ENCODE measurements at places on chromosomes 3 and 15.
A peak's percentile ranks its signal among the peaks of the same experiment; 100 is the strongest.

DNA sequence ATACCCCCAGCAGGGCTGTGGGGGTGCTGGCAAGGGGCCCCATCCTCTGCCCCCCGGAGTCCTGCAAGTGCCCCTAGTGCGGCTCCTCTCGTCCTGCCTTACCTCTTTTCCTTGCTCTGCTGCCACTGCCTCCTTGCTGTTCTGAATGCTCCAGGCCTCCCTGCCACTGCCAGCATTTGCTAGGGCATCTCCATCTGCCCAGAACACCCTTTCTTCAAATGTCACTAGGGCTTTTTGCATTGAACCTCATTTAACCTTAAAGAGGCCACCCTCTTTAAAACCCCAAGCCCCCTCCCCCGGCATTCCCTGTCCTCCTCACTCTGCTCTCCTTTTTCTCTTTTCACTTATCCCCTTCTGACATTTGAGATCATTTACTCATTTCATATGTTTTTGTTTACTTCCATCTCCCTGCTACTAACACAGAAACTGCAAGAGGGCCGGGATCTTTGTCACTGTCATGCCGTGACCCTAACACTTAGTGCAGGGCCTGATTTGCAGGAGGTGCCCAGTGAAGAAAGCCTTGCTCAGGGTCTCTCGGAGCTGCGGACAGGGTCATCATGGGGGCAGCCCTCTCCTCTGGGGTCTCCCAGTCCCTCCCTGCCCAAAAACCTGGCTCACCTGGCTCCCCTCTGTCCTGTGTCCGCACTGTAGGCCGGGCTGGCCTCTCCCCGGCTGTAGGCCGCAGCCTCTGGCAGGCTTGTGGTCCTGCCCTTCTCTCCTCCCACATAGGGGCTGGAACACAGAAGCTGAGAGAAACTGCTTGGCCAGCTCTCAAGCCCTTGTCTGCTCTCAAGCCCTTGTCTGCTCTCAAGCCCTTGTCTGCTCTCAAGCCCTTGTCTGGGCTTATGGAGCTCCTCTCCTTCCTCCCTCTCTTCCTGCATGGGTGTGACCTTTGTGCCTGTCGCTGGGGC lies at the start of gene ACOX2:
ACOX2 (minus strand) TSS at position 690 of the 911 bp plus-strand sequence. CDS start 2,084 bp downstream, outside the sequence.
- no peak for DNase-seq
- no peaks in the 10 kb centered on the region for H3K27me3 ChIP-seq
- H3K4me3 ChIP-seq: no peak within 1 kb of the TSS
- peaks cover 7% of the 10 kb centered on the region for H3K4me1 ChIP-seq
- H3K27ac ChIP-seq: no peak within 1 kb of the TSS
- no peaks in the 10 kb centered on the region for H3K36me3 ChIP-seq

DNA sequence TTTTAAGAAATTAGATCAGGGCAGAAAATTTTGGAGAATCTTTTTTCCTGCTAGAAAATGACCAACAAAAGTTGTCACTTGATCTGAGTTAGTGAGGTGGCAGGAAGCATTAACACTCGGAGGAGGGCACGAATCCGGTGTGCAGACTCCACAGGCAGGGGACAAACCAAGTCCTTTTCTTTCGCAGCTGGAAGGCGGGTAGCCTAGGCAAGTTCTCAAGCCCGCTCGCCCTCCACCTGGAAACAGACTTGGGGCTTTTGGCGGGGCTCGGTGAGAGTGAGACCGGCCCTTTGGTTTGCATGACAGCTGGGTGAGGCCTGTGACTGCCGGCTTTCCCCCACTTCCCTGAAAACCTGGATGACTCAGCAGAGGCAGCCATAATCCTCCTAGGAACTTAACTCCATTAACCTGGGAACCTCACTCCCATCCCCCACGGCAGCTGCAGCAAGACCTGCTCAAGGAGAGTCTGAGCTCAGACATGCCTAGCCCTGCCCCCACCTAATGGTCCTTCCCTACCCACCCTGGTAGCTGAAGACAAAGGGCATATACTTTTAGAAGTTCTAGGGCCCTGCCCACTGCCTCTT lies 134.8 kb downstream of the MFSD1 start:
- H3K4me1 ChIP-seq: no peaks in the 10 kb centered on the region
- DNase-seq: no peak
- peaks cover 2% of the 10 kb centered on the region for H3K36me3 ChIP-seq
- no peak overlapping the region for H3K4me3 ChIP-seq
- no peak overlapping the region for H3K27ac ChIP-seq

- H3K4me1 ChIP-seq: no peaks in the 10 kb centered on the region
- H3K27ac ChIP-seq: no peak overlapping the region
- H3K27me3 ChIP-seq: no peaks in the 10 kb centered on the region
- no peak for DNase-seq
Measured at GRCh38 chr3:25679642-25680302, 15.1 kb upstream of the TOP2B start.

DNA sequence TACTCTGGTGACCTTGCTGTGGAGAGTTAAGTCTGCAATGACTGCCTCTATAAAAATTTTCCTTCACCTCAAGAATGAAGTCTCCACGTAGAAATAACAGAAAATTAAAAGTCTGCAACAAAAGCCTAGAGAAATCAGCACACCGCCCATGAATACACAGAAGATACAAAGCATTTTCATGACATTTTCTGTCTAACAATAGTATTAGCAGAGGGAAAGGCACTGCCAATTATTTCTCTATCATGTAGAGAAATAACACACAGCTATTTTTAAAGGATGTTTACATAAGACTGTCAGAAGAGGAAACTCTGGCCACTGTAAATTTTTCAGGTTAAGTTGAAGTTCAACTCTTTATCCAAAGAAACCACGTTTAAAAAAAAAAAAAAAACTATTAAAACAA lies 80.8 kb downstream of the GSK3B start:
- DNase-seq: no peak
- no peak overlapping the region for H3K27ac ChIP-seq
- no peaks in the 10 kb centered on the region for H3K27me3 ChIP-seq
- peaks cover 4% of the 10 kb centered on the region for H3K36me3 ChIP-seq
- H3K4me3 ChIP-seq: no peak overlapping the region

GRCh38 chr3:59115364-59116232 lies 65.8 kb upstream of the CFAP20DC start:
- no peak for DNase-seq
- peak overlapping the region; percentile 52 for H3K4me3 ChIP-seq

DNA sequence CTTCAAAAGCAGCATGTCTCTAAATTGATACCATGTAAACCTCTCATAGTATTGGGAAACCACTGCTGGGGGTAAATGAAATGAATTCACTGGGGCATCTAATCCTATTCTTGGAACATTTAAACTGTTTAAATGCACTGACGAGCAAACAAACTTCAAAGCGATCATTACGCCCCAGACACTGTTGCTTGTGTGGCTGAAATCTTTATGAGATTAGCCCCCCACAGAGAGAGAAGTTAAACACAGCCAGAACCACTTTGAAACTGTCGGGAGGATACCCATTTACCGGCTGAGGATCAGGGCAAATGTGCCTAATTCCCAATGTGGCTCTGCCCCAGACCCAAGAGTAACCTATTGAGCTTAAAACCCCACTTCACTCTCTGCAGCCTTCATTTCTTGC lies 308.4 kb upstream of the CDIN1 start:
- H3K27me3 ChIP-seq: no peaks in the 10 kb centered on the region
- no peaks in the 10 kb centered on the region for H3K4me1 ChIP-seq
- no peak for DNase-seq
- no peaks in the 10 kb centered on the region for H3K36me3 ChIP-seq

DNA sequence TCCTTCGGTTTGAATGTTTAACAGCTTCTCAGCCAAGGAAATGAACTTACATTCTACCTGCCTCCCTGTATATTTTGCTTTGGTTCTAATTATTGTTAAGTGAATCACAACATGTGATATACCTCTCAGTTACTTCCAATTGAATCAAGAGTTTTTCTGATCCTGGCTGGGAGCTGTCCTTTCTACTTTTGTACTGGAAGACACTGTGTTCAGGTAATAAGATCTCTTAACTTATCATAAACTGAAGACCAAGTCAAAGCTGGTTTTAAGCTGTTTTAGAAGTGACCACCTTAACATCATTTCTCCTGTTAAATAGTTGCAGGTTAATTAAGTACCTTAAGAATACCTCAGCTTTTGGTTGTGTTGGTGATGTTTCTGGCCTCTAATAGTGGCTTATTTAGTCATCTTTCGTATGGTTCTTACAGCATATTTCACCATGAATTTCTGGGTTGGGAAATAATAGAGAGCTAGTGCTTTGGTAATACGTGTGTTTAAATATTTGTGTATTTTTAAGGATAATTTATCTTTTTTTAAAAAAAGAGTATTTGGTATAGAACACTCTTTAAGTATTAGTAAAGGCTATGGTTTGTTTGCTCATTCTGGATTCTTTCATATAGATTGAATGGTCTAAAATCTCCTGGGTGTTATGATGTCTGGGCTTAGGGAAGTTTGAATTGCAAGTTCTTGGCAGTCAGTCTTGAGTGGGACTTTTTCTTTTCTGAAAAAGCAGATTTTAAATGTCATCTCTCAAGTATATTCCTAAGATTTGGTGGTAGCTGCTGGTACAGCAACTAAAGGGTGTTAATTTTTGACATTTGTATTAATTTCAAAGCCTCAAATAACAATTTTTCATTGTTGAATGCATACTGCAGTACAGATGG lies 1.6 kb downstream of the RAB8B start:
- peaks cover 2% of the 10 kb centered on the region for H3K36me3 ChIP-seq
- peak overlapping the region; percentile 96 for H3K4me3 ChIP-seq
- peaks cover 51% of the 10 kb centered on the region for H3K4me1 ChIP-seq
- H3K27ac ChIP-seq: peak overlapping the region; percentile 99
- DNase-seq: no peak

DNA sequence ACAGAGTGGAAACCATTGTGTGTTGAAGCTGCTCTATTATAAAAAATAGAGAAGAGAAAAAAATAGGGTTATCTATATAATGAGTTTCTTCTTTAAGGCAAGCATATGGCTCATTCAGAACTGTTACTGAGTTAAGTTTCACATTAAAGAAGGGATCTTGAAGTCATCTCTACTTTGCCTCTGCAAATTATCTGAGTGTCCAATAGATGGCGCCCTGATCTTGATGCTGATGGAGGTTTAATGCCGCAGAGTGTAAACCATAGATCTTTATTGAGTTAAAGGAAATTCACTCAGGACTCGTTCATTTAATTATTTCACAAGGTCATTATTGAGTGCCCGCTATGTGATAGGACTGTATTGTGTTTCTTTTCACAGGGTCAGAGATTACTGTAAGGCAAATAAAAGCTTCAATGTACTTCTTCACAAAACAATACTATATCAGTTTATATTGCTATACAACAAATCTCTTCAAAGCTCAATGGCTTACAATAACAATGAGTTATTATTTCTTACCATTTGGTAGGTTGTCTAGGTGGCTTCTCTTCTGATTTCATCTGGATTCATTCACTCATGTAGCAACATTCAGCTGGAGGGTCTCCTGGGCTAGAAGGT lies 171.4 kb downstream of the NSUN3 start:
- peaks cover 1% of the 10 kb centered on the region for H3K27me3 ChIP-seq
- H3K4me1 ChIP-seq: no peaks in the 10 kb centered on the region
- no peak overlapping the region for H3K27ac ChIP-seq

DNA sequence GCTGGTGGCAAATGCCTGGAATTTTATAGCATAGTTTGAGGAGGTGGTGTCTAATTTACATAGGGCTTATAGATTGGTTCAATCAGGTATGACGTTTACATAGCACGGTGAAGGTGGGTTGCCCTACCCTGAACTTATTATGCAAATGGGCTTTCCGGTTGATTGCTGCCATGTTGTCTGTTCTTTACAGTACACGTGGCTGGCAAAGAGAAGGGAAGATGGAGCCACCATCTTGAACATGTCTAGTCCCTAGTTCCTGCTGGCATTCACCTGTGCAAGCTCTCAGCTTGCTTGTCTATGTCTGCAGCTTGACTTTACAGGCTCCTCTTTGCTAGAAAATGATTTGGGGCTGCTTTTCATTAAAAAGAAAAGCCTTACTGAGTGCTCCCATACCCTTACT lies 14.0 kb upstream of the STAC start:
- H3K4me3 ChIP-seq: no peak overlapping the region
- no peaks in the 10 kb centered on the region for H3K4me1 ChIP-seq
- no peak overlapping the region for H3K27ac ChIP-seq
- H3K27me3 ChIP-seq: no peaks in the 10 kb centered on the region

DNA sequence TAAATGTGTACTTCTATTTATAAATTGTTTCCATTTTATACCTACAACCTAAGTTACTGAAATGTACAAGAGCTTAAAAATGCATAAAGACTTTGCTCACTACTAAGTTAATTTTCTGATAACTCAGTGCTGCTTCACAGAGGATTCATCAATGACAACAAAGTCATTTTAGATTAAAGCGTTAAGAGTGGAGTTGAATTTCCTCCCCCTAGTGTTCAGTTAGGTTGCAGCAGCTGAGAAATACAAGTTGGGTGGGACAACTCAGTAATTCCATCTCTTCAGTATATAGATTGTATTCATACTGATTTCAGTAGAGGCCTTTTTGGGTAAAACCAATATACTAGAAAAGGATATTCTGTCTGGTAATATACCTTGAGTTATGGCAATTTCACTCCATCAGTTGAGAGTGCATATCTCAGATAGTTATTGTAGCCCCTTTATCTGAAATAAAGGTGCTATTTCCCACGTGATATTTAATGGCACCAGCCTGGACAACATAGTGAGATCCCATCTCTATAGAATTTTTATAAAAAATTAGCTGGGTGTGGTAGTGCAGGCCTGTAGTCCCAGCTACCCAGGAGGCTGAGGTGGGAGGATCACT lies 6.9 kb upstream of the RPL35A start:
- H3K27me3 ChIP-seq: no peaks in the 10 kb centered on the region
- no peak overlapping the region for H3K4me3 ChIP-seq
- no peak for DNase-seq
- peaks cover 4% of the 10 kb centered on the region for H3K36me3 ChIP-seq
- no peaks in the 10 kb centered on the region for H3K4me1 ChIP-seq

DNA sequence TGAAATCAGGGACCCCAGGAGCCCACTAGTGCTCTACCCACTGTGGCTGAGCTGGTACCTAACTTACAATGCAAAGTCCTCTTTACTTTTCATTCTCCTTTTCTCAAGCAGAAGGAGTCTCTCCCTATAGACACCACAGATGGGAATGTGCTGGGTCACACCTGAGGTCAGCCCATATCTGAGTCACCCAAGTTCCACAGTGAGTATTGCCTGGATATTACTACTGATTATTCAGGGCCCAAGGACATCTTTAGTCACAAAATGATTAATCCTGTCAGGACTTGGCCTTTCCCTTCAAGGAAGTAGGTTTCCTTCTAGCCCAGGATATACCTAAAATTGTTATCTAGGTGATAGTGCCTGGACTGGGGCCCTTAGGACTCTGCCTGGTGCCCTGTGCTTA lies 1305.2 kb downstream of the SI start:
- H3K36me3 ChIP-seq: no peaks in the 10 kb centered on the region
- H3K27ac ChIP-seq: no peak overlapping the region
- H3K4me3 ChIP-seq: no peak overlapping the region

GRCh38 chr3:180229113-180229512 lies 192.4 kb upstream of the PEX5L start:
- H3K4me1 ChIP-seq: no peaks in the 10 kb centered on the region
- no peak overlapping the region for H3K27ac ChIP-seq
- peaks cover 1% of the 10 kb centered on the region for H3K36me3 ChIP-seq
- no peak for DNase-seq

DNA sequence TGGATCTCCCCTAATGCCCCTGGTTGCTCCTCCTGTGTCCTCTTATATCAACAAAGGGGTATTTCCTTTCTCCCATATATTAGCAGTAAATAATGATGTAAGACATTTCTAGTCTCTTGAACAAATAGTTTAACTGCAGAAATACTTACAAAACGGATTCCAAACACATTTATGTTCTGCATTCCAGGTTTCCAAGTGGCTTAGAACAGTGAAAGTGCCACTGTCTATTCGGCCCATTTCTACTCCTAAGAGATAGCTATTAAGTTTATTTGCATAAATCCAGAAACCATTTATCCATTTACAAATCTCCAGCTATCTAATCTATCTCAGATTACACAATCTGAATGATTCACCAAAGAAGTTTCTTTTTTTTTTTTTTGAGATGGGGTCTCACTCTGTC lies 55.8 kb upstream of the FRMD4B start:
- no peak overlapping the region for H3K4me3 ChIP-seq
- peak overlapping the region; percentile 31 for H3K27ac ChIP-seq
- no peaks in the 10 kb centered on the region for H3K36me3 ChIP-seq
- DNase-seq: no peak
- H3K4me1 ChIP-seq: peaks cover 3% of the 10 kb centered on the region

Measured in memory B cell (primary cell).